ENCODE measurements at places on chromosomes 1 and 21. TPM values are rescaled to one million over a fixed set of nuclear protein-coding genes. Genes with fewer than 3 reads are reported as not detected.

CCDC30 gene
- total RNA-seq: 15.4 TPM

GRCh38 chr1:55751776-55752175 is 536.6 kb upstream of the USP24 start:
- no peak for DNase-seq

- DNase-seq: no peak
Measured at GRCh38 chr1:208203127-208203847, 40.9 kb downstream of the PLXNA2 start.

GRCh38 chr1:225440380-225441221 is 12.8 kb upstream of the LBR start:
- DNase-seq: no peak

DNA sequence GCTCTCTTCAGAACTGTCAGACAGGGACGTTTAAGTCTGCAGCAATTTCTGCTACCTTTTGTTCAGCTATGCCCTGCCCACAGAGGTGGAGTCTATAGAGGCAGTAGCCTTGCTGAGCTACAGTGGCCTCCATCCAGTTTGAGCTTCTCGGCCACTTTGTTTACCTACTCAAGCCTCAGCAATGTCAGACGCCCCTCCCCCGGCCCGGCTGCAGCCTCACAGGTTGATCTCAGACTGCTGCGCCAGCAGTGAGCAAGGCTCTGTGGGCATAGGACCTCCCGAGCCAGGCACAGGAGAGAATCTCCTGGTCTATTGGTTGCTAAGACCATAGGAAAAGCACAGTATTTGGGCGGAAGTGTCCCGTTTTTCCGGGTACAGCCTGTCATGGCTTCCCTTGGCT is 89.9 kb upstream of the PDC start:
- no peak for DNase-seq
